Activated B cell treated with CpG ODN at 0.5 μM for 24 hours (primary cell): ENCODE measurements at places on chromosomes 1 and 21. TPM values are rescaled to one million over a fixed set of nuclear protein-coding genes. Genes with fewer than 3 reads are reported as not detected.

The FCRL6 gene
- total RNA-seq: not detected in 2 replicates

The FHAD1 gene
- not detected in 2 replicates for total RNA-seq

The MROH9 gene
- not detected in 2 replicates for total RNA-seq

The NBPF4 gene
- total RNA-seq: not detected in 2 replicates

The MATN1 gene
- 0.93 and 1.2 TPM in 2 replicates for total RNA-seq

The NUF2 gene
- 1.1 and 1.2 TPM in 2 replicates for total RNA-seq

The RASSF5 gene
- 114 and 116 TPM in 2 replicates for total RNA-seq

The FMO1 gene
- total RNA-seq: 0.12 and 1.1 TPM in 2 replicates

The SH2D1B gene
- total RNA-seq: not detected in 2 replicates

The SPSB1 gene
- total RNA-seq: 5.8 and 6.1 TPM in 2 replicates

The PFKL gene
- total RNA-seq: 167 and 174 TPM in 2 replicates

The KCNQ4 gene
- 0.20 and 0.27 TPM in 2 replicates for total RNA-seq

The RBM11 gene
- total RNA-seq: 1.6 TPM in 2 replicates

The CD247 gene
- 1.0 and 2.1 TPM in 2 replicates for total RNA-seq

The LMX1A gene
- not detected in 2 replicates for total RNA-seq

The VWA5B1 gene
- not detected in 2 replicates for total RNA-seq

The ALPL gene
- 14.7 and 19.0 TPM in 2 replicates for total RNA-seq

The FCAMR gene
- total RNA-seq: not detected in 2 replicates

The SPRR2A gene
- not detected in 2 replicates for total RNA-seq

The GCSAML gene
- total RNA-seq: not detected in 2 replicates

The FMO3 gene
- not detected in 2 replicates for total RNA-seq

The CLCA1 gene
- total RNA-seq: not detected in 2 replicates

The LYPD8 gene
- not detected in 2 replicates for total RNA-seq

The FNDC10 gene
- total RNA-seq: 0.46 and 0.60 TPM in 2 replicates

The RNF186 gene
- not detected in 2 replicates for total RNA-seq

The TSPEAR gene
- not detected in 2 replicates for total RNA-seq

The TEX38 gene
- total RNA-seq: not detected in 2 replicates

The PTPN14 gene
- 0.02 TPM in 1 of 2 replicates, not detected in the other for total RNA-seq

The CRYAA gene
- total RNA-seq: not detected in 2 replicates

The GPR37L1 gene
- not detected in 2 replicates for total RNA-seq

The OVAAL gene
- not detected in 2 replicates for total RNA-seq

The MYBPH gene
- not detected in 2 replicates for total RNA-seq

The ERICH3 gene
- 0.44 and 0.49 TPM in 2 replicates for total RNA-seq

The TACSTD2 gene
- total RNA-seq: not detected in 2 replicates

The CD53 gene
- total RNA-seq: 491 and 522 TPM in 2 replicates

The IFI6 gene
- total RNA-seq: 10.9 and 11.4 TPM in 2 replicates

The OR2W3 gene
- 0.24 TPM in 1 of 2 replicates, not detected in the other for total RNA-seq

The CDA gene
- total RNA-seq: not detected in 2 replicates

The ICOSLG gene
- total RNA-seq: 36.4 and 40.9 TPM in 2 replicates

The CLCA4 gene
- total RNA-seq: not detected in 2 replicates

The ZNF326 gene
- 26.2 and 30.3 TPM in 2 replicates for total RNA-seq

The CFHR2 gene
- not detected in 2 replicates for total RNA-seq

The IL12RB2 gene
- 0.98 and 1.1 TPM in 2 replicates for total RNA-seq

The ARHGEF16 gene
- not detected in 2 replicates for total RNA-seq

The PRAMEF25 gene
- not detected in 2 replicates for total RNA-seq

The ADAM30 gene
- not detected in 2 replicates for total RNA-seq
